Stimulated activated CD8-positive, alpha-beta memory T cell treated with anti-CD3 and anti-CD28 coated beads, Interleukin-15, amount 100 ng/mL, for 4 hours (primary cell): ENCODE measurements at places on chromosomes 13 and 19.

- no peak for DNase-seq
These were observed 675.3 kb upstream of the SGCG start for GRCh38 chr13:22505489-22505888.

GRCh38 chr13:114211446-114212157 is 23.1 kb upstream of the CDC16 start:
- no peak for DNase-seq

DNA sequence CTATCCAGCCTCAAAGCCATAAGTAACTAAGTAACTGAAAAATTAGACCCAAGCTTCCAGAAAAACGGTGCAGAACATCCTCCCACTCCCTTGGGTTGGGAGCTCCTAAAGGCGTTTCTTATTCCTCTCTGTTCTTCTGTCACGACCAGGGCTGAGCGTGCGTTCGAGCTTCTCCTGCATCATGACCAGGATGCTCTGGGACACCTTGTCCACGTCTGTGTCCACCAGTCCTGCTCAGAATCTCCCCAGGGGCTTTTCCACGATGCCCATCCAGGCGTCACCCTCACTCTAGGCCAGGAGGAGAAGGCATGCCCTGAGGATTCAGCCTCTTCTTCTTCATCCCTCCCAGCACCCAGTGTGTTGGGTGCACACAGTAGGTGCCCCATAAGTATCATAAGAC is 37.8 kb upstream of the GAS6 start:
- DNase-seq, result no peak

GRCh38 chr19:39554701-39555311 is 14.8 kb upstream of the EID2 start:
- DNase-seq, result no peak

DNA sequence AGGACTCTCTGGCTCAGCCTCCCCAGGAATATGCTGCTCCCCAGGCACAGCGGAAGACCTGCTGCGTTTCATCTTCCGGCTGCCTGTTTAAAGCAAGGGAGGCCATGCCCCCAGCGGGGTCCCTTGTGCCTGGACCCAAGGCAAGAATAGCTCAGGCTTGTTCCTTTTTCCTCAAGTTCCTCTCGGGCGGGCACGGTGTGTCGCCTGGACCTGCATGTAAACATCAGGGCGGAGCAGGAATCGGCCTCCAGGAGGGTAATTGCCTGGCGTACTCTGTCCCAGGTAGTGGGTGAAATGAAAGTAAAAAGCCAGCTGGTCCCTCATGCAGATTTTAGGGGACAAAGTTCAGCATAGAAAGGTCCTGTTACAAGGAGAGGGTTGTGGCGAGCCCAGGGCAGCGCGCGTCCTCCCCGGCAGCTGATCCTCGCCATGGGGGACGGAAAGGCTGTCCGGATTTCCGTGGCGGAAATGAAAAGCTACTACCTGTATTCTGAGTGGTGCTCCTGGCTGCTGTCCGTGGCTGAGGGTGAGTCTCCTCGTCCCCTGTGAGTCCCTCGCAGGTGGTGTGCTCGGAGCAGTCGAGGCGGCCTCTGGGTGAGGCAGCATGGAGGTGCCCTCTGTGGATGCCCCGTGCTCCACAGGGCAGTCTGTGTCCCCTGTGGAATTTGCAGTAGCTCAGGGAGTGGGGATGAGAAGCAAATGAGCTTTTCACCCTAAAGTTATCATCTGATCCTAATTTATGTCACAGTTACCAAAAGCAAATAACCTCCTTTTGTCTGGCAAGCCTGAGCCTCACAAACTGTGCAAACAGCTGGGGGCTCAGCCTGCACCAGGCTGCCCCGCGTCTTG is 16.2 kb downstream of the MCF2L start:
- no peak for DNase-seq

- DNase-seq, result no peak
These were observed 85.0 kb upstream of the ATXN8OS start for GRCh38 chr13:70022646-70023045.

GRCh38 chr19:36573020-36573894 is at the start of gene ZNF529:
ZNF529 (minus strand) TSS chr19:36573292; CDS start chr19:36572346, 946 bp downstream.
- peak; percentile 68 for DNase-seq

- no peak for DNase-seq
These were observed at the start of gene FUT1 for GRCh38 chr19:48752496-48753365. FUT1 (minus strand) TSS chr19:48752641; CDS start chr19:48751281, 1,360 bp downstream.

GRCh38 chr13:101230271-101230890 is 185.9 kb downstream of the NALCN start:
- no peak for DNase-seq
